ENCODE measurements at places on chromosomes 4 and X.

DNA sequence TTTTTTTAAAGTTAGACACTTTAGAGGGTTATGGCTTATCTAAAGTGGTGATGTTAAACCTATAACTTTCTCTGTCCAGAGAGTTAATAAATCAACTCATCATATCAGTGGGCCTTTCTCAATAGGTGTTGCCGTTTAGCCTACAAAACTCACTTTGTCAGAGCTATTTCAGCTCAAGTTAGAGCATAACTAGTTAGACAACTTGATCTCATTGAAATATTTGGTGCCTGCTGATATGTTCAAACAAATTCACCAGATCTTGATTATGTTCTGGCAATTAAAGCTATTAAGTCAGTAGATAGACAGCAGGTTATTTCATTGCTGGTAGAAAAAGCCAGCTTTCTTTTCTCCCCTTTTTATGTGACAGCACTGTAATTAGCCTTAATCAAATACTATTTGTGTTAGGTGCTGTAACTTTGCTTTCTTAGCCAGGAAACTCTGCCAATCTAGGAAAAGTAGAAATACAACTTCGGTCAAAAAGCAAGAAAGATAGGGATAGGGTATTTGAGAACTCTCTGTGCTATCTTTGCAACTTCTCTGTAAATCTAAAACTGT is 191.8 kb downstream of the MAML3 start:
- DNase-seq = no peak

- no peak for DNase-seq
These were observed 48.3 kb upstream of the MND1 start for GRCh38 chr4:153296040-153296823.

GRCh38 chrX:137982472-137983172 is 416.7 kb downstream of the ZIC3 start:
- no peak for DNase-seq

- no peak for DNase-seq
These were observed 81.5 kb upstream of the PTPN13 start for GRCh38 chr4:86512631-86513030.

GRCh38 chrX:152847281-152847680 is 16.4 kb downstream of the NSDHL start:
- no peak for DNase-seq

GRCh38 chr4:22458098-22458497 is 57.8 kb downstream of the ADGRA3 start:
- DNase-seq = no peak

- DNase-seq = no peak
These were observed at the start of gene TMEM150C for GRCh38 chr4:82561786-82562563. TSS of gene TMEM150C (minus strand) at chr4:82561988. CDS start at chr4:82504657, 57,331 bp downstream.

- no peak for DNase-seq
These were observed 4.0 kb downstream of the CDKN2AIP start for GRCh38 chr4:183448436-183448835.

- DNase-seq = no peak
These were observed 220.6 kb downstream of the SNCA start for GRCh38 chr4:89616382-89616781.

- no peak for DNase-seq
These were observed 90.8 kb upstream of the TSPAN5 start for GRCh38 chr4:98749206-98749605.

DNA sequence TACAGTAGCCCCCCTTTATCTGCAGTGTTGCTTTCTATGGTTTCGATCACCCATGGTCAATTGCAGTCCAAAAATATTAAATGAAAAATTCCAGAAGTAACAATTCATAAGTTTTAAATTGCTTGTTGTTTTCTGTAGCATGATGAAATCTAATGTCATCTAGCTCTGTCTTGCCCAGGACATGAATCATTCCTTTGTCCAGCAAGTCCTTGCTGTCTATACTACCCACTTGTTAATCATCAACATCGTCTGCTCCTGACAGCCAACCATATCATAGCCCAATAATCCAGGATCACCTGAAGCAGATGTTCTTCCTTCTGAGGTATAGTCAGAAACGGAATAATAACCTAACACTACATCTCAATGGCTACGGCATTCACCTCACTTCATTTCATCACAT is 79.8 kb downstream of the ADAMTS3 start:
- DNase-seq = no peak
